ENCODE measurements at places on chromosomes 16 and 17.

DNA sequence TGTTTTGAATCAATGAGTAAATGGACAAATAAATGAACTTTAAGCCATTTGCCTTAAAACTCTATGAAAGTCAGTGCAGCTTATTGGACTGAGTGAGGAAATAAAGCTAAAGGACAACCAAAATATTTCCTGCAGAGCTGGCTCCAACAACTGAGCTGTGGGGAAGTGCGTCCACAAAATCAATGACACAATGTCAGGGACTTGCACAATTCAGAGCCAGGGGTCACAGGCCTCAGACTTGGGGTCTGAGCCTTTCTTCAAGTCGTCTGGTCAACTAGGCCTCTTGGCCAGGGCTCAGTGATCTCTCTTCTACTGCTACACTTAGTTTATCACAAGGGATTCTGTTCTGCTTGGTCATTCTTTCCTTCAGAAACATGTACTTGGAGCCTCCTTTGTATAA is 26.2 kb upstream of the RHBDL3 start:
- no peak for DNase-seq

GRCh38 chr17:3795390-3796102 is 5.4 kb downstream of the ITGAE start:
- DNase-seq: no peak

GRCh38 chr17:28333083-28333746 is 2.1 kb downstream of the IFT20 start:
- no peak for DNase-seq

DNA sequence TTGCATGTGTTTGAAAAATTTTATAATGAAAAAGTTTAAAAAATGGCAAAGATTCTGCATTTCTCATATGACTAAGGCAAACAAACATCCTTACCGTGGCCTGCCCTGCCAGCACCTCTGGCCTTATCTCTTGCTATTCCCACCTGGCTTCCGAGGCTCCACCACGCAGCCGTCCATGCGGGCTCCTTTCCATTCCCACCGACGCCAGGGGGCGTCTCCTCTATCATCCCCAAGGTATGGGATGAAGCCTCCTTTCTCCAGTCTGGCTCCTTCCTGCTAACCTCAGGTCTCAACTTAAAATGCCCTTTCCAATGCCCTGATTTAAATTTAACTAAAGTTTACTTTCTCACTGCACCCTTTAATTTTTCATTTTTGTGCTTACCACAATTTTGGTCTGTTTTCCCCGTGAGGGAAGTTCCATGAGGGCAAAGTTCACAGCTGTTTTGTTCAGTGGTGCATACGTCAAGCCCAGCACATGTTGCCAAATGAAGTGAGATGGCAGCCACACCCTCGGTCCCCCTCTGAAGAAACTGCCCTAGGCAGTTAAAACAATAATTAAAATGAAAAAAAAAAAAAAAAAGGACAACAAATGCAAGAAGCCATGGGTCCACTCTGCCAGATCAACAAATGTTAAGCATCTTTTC is 13.3 kb upstream of the SDK2 start:
- no peak for DNase-seq

- no peak for DNase-seq
Observed at GRCh38 chr17:78875363-78876093, 27.5 kb downstream of the CEP295NL start.

DNA sequence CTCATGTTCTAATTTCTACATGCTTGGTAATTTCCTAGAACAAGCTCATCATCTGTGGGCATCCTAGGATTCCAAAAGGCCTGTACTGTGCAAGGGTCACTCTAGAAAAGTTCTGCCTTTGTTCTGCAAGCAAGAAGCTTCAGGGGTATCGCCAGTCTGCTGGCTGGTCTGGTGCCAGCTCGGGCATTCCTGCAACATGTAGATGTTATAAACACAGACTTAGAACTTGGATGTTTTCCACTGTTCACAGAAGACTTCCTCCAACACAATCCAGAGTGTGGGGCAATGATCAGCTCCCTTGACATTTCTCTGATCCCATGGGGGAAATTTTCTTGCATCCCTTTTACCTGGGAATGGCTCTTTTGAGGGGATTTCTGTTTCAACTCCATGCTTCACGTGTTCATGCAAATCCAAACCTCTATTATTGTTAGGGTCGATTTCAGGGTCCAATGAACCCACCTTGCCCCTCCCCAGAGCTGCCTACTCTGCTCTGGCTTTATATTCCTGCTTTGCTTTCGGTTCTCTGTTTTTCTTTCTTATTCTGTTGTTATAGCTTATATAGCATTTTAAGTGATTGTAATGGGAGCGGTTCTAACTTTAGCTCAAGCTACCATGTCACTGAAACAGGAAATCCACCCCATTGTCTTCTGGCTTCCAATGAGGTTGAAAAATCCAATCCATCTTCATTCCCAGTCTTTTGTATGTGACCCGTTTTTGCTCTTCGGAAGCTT is 25.3 kb downstream of the UBE2O start:
- no peak for DNase-seq

DNA sequence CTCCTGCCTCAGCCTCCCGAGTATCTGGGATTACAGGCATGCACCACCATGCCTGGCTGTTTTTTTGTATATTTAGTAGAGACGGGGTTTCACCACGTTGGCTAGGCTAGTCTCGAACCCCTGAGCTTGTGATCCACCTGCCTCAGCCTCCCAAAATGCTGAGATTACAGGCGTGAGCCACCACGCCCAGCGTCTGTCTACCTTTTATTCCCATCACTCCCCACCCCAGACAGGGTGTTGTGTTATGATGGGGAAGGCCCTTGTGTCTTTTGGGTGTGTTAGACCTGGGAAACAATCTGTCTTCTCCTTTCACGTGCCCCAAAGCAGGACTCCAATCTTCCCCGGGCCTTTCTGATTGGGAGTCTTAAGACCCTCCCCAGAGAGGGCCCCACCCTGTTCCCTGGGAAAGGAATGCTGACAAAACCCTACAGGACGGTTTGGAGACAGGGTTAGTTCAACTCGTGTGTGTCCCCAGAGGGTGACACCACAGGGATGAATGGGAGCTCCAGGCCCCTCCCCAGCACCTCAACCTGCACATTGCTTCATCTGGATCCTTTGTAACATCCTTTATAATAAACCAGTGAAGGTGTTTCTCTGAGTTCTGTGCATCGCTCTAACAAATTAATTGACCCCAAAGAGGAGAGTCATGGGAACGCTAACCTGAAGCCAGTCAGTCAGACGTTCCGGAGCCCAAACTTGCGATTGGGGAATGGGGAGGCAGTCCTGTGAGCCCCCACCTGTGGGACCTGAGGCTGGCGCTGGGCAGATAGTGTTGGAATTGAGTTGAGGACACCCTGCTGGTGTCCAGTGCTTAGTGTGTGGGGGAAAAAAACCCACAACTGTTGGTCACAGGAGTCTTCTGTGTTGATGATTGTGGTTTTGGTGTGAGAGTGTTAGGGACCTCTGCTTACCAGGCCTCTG is 3.2 kb upstream of the ELOB start:
- DNase-seq: no peak

DNA sequence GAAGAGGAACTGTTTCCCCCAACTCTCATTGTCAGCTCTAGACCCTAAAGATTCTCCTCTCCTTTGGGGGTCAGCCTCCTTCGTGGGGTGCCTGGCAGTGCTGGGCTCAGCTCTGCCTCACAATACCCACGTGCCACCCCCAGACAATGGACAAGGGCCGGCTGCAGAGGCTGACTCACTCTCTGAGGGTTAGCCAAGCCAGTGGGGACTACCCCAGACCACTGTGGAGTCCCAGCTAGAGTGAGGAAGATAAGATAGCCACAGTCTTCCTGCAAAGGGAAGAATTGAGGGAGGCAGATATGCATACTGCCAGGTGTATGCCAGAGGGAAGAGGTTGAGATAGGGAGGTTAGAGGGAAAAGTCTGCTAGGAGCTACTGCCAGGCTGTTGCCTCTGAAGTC is 13.5 kb upstream of the MTMR4 start:
- DNase-seq: peak; percentile 94

DNA sequence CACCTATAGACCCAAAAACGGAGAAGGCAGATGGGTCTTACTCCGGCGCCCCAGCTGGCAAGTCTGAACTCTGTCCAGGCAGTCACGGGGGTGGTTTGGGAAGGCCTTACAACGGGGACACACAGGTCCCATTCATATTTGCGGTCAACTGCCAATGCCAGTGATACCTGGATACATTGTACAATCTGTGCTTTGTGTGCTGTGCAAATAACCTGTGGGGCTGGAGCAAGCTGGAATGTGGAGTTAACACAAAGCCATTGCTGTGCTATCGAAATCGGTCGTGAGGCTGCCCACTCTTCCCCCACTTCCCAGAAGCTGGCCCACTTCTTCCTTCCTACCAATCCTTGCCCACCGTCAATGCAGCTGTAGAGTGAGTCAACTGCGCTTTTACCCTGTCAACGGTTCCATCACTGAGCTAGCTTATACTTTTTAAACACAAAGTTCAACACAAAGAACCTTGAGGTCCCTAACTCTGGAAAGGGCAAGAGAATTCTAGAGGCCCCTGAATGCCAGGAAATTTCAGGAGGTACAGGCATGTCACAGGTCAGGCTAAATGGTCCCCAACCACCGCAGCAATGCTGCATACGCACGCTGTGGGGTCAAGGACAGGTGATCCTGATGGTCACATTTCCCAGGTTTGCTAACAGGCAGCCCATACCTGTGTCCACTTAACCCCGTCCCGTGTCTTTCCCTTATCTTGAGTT is 122.8 kb downstream of the ZFHX3 start:
- DNase-seq: no peak

GRCh38 chr16:47142486-47142820 is 1.3 kb downstream of the NETO2 start:
- no peak for DNase-seq

DNA sequence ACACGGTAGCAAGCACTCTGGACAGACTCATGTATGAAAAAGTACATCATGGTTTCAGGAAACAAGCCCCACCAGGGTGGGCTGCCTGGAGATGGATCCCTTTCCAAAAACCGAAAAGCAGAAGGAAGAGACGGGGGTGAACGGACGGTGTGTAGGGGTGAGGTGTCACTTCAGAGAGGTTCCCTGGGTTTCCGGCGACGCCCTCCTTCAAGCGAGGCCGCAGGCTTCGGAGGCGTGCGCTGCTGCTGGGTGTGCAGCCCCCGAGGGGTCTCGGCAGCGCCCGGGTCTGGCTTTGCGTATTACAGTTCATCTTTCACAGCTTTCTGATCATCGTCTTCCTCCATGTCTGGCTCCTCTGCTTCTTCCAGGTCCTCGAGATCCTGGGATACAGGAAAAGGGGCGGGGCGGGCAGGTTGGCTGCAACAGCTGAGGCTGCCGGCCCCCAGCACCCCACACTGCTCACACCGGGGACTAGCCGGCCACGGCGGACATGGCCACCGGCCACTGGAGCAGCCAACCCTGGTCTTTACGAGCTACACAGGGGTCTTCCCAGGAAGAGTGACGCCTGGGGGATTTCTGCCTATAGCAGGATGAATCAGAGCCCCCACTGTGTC is 9.0 kb upstream of the PPP1R27 start:
- no peak for DNase-seq

DNA sequence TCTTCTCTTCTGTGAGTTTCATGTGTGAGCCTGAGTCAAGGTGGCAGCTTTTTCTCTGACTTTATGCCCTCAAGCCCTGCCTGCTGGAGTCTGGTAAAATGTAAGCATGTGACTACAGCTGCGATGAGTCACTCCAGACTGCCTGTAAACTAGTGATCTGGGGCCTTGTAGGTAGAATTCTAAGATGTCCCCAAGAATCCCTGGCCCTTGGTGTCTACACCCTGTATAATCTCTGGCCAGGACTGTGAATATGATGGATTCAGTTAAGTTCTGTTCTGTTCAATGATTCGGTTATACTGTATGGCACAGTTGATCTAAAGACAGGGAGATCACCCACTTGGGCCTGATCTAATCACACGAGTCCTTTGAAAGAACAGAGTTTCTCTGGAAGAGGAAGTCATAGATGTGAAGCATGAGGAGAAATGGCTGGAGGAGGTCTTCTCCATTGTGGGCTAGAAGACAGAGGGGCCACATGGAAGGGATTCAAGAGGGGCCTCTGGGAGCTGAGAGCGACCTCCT is 29.8 kb downstream of the PRSS54 start:
- DNase-seq: no peak

GRCh38 chr17:34883106-34884000 is 77.9 kb downstream of the CCT6B start:
- no peak for DNase-seq

GRCh38 chr17:66401364-66401763 is 99.0 kb downstream of the PRKCA start:
- no peak for DNase-seq

GRCh38 chr16:729768-730665 is 3.1 kb downstream of the HAGHL start:
- DNase-seq: no peak

GRCh38 chr17:3740611-3741073 is 16.9 kb downstream of the HASPIN start:
- no peak for DNase-seq

GRCh38 chr16:54772400-54772799 is 158.3 kb upstream of the IRX5 start:
- no peak for DNase-seq

GRCh38 chr17:6461246-6461645 is 17.0 kb downstream of the PIMREG start:
- DNase-seq: no peak

All from putamen (tissue), 1 donor.